Stimulated activated CD4-positive, alpha-beta T cell treated with anti-CD3 and anti-CD28 coated beads, Interleukin-1b, Interleukin-23, amount 100 ng/mL, for 4 hours (primary cell): ENCODE measurements at places on chromosomes 2 and 18.
A peak's percentile ranks its signal among the peaks of the same experiment; 100 is the strongest.

- DNase-seq, result no peak
Measured at GRCh38 chr2:145064511-145064910, 544.6 kb upstream of the ZEB2 start.

GRCh38 chr18:22493940-22494339, 76.2 kb upstream of the CTAGE1 start:
- no peak for DNase-seq

- DNase-seq, result no peak
Measured at GRCh38 chr2:29879456-29879855, 41.9 kb downstream of the ALK start.

DNA sequence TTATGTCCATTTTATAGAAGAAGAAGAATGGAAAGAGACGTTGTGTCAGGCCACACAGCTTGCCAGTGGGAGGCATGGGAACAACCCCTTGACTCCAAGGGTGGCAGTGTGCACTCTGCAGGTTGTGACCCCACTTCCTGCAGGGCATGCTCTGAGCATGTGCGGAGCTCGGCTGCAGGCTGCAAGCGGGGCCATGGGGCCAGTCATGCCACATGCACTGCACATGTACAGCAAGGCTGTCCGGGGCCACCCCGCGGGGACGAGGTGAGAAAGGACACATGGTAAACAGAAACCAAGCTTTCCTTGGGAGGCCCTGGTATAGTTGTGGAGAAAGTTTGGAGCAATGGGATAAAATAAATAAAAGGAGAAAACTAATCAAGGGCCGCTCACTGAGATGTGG, 47.4 kb upstream of the DNMT3A start:
- DNase-seq, result no peak

DNA sequence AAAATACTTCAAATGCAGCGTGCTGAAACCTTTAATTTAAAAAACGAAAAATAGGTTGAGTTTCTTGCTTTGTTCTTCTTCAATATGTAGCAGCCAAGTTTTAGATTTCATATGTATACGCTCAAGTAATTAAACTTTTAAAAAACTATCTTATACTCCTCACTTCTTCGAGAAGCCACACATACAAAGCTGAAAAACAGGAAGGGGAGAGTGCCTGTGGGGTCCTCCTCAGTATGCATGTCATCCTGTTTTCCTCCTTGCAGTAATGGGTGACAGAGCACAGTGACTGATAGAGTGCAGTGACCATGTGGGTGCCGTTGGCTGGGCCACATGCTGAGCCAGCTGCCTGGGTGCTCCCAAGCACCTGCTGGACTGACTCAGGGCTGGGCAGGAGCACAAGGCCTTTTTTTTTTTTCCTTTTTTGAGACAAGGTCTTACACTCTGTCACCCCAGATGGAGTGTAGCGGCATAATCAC, 33.3 kb downstream of the UXS1 start:
- no peak for DNase-seq

GRCh38 chr18:12422936-12423335, 15.2 kb downstream of the PRELID3A start:
- no peak for DNase-seq

DNA sequence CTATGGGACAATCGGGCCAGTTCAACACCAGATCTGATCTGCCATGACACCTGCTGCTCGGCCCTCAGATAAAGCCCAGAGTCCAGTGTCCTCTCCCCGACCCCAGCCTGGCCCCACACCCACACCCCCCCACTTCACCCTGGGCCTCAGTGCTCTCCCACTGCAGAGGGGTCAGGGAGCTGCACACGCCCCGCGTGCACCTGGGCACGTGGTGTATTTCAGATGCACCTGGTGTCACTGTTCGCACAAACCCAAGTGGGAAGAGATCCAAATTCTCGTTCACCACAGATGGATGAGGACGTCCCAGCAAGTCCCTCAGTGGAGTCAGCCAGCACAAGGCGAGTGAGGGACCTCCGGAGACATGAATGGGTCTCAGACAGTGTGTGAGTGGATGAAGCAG, 161.3 kb downstream of the RTP5 start:
- no peak for DNase-seq

- no peak for DNase-seq
Measured at GRCh38 chr2:10868465-10869314, 43.0 kb upstream of the KCNF1 start.

DNA sequence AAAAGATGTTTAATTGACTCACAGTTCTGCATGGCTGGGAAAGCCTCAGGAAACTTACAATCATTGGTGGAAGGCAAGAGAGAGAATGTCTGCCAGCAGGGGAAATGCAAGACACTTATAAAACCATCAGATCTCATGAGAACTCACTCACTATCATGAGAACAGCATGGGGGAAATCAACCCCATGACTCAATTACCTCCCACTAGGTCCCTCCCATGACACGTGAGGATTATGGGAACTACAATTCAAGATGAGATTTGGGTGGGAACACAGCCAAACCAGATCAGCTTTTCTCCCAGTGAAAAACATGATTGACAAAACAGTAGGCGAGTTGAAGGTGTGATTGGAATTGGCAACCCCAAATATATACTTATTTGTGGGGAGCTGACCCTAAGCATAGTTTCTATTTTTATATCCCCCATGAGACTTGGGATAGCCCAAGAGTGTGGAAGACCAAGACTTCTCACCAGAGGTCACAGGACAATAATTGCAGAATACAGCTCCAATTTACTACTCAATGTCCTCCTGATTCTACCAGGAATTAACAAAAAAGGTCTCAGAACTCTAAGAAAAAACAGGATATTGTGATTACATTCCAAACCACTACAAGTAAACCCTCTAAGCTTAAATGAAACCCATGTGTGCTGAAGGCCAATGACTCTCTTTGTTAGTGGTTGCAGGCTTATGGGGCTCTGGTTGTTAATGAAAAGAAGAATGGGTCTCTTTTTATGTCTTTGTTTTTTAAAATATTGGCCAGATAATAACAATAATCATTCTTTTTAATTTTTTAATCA, 96.1 kb upstream of the PIK3C3 start:
- DNase-seq, result no peak

- no peak for DNase-seq
Measured at GRCh38 chr18:50696929-50697328, 122.9 kb downstream of the MRO start.

DNA sequence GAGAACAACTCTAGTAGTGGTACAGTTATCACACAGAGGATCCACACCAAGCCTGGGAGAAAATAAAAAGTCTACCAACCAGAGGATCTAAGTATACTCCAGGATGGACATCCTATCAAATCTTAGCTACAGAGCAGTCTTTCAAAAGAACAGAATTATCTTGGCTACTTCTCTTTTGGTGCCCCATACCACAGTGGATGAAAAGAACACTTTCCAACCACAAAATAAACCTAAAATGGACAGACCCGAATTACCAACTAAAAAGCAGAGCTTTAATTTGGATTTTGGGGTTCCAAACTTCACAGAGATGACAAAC, 116.1 kb downstream of the SRBD1 start:
- no peak for DNase-seq

DNA sequence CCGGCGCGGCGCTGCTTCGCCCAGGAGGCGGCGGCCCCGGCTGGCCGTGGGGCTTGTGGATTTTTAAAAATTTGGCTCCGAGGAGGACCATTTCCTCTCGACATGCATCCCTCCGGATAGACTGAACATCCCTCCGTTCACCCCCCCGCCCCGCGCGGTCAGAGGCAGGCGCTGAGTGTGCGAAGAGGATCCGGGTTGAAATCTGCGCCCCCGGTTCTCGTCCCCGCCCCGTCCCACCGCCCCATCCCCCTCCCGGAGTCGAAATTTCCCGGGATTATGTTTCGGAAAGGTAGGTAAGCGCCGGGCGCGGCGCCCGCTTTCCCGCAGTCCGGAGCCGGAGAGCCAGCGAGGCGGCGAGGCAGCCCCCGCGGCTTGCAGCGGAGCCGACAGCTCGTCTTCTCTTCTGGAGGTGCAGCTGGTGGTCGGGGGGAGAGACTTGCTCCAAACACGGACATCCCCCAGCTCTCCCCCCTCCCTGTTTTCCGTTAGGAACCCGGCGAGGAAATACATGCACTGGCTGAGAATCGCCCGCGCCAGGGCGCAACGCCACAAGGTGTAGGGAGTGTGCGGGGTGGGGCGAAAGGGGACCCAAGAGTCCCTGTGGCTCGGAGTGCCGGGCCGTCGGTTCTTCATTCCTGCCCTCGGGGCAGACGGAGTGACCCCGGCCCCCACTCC, at the start of gene PRKCE:
PRKCE (plus strand) TSS at position 261 of the 675 bp plus-strand sequence.
- peak; percentile 48 for DNase-seq

GRCh38 chr2:226427538-226428307, 371.9 kb downstream of the IRS1 start:
- DNase-seq, result no peak
